ENCODE measurements at places on chromosomes 2 and 18. TPM values are rescaled to one million over a fixed set of nuclear protein-coding genes. Genes with fewer than 3 reads are reported as not detected.

DNA sequence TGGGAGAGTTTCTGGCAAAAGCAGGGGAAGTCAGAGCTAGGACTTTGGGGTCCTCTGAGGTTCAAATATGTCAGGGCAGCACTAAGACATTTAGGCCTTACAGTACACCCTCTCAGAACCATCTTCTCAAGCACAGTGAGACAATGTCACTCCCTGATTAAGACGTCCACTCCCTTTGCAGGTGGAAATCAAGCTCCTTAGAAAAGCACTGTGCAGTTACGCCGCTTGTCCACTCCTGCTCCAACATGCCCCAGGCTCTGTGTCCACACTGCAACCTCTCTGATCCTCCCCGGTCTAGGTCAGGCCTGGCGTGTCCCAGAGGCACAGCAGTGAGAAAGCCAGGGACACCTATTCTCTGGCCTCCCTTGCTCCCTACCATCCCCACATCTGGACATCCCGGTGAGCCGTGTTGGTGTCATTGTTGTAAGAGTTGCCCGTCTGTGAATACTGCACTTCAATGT lies 528.6 kb upstream of the ID2 start:
- DNase-seq, result no peak

DNA sequence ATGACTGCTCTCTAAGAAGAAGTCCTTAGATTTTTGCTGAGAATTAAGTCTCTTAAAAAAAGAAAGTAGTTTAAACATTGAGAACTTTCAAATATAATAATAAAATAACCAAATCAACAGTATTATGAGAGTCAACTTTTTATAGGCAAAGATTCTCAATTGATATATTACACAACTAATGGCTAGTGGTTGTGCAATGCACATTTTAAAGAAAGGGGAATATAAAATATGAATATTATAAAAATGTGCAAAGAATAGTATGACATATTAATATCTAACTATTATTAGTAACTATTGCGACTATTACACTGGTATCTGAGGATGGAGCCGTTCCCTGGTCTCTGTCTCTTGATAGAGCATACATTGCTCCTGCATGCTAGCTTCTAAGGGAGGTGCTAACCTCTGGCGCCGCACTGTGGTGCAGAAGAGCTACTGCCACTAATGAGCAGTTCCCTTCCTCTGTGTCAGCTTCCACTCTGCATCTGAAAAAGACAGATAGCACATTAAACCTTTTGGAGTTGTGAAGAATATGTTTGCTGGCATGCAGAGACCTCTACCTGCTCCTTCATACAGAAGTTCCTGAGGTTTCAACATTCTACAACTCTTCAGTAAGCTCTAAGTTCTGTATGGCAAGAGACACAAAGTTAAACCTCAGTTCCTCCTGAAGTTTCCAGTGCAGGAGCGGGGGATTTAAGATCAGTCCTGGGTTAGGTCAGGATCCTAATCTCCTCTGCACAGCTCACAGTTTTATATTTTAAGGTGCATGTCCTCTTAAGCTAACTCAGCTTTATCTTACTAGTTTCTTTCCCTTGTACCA lies 3.5 kb upstream of the SLC9A2 start:
- no peak for DNase-seq

- no peak for DNase-seq
These were observed 278.0 kb downstream of the METTL4 start for GRCh38 chr18:2293109-2293839.

GRCh38 chr2:157936406-157936805 lies 60.3 kb upstream of the ACVR1 start:
- no peak for DNase-seq

SP9 gene
- not detected for total RNA-seq

SLC4A5 gene
- 1.2 TPM for total RNA-seq

DNA sequence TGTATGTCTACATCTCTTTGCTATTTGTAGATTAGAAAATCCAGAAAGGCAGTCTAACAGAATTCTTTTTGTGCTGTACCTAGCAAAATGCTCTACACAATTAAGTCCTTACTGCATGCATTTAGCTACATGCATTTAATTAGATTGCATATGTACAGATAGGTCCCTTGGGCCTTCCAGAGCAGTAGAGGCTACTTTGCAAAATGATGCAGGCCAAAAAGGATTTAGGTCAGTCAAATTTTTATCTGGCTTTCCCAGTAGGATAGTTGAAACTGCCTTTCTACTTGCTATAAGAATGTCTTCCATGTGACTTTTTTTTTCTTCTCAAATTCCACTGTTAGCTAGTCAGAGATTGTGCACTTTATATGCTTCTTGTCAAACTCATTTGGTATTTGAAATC lies 19.3 kb downstream of the GALNT13 start:
- no peak for DNase-seq

Measured in kidney epithelial cell (primary cell).